ENCODE measurements at places on chromosomes 13 and 19. TPM values are rescaled to one million over a fixed set of nuclear protein-coding genes. Genes with fewer than 3 reads are reported as not detected.

Gene UPK1A
- total RNA-seq = 0.09 TPM

Gene SIGLEC11
- total RNA-seq = not detected

Gene TMTC4
- 18.3 TPM for total RNA-seq

Gene VSIG10L
- 0.28 TPM for total RNA-seq

Gene GPR18
- not detected for total RNA-seq

Gene WTIP
- total RNA-seq = 37.8 TPM

Gene VSTM2B
- total RNA-seq = not detected

Gene OR7D2
- total RNA-seq = not detected

Gene MCF2L
- 0.14 TPM for total RNA-seq

Gene SBK2
- total RNA-seq = not detected

Gene C1QTNF9
- not detected for total RNA-seq

Gene ZIC2
- not detected for total RNA-seq

Gene SLC5A5
- not detected for total RNA-seq

Gene LRRC63
- total RNA-seq = not detected

Gene CD177
- not detected for total RNA-seq

Gene LRP3
- total RNA-seq = 24.0 TPM

Gene PRX
- total RNA-seq = 1.3 TPM

Gene ICAM5
- total RNA-seq = 1.3 TPM

Gene HRC
- total RNA-seq = not detected

Gene CEACAM1
- not detected for total RNA-seq

Gene COMP
- 1.3 TPM for total RNA-seq

Gene ZNF708
- 3.8 TPM for total RNA-seq

Gene LONP1
- 131 TPM for total RNA-seq

Gene REEP6
- 2.0 TPM for total RNA-seq

Gene NCCRP1
- total RNA-seq = not detected

Gene NFILZ
- not detected for total RNA-seq

Gene IFT88
- 15.2 TPM for total RNA-seq

Gene ZNF284
- total RNA-seq = 2.7 TPM

Gene ATP8B3
- 0.55 TPM for total RNA-seq

Gene ZNF579
- total RNA-seq = 2.1 TPM

Gene CIC
- 7.1 TPM for total RNA-seq

Gene SMIM17
- total RNA-seq = 0.14 TPM
